ENCODE measurements at places on chromosomes 11 and 22.

- no peak for DNase-seq
Measured at GRCh38 chr11:119167933-119168332, 592 bp upstream of the NLRX1 start.

GRCh38 chr11:31902706-31903105, 91.6 kb upstream of the PAX6 start:
- no peak for DNase-seq

DNA sequence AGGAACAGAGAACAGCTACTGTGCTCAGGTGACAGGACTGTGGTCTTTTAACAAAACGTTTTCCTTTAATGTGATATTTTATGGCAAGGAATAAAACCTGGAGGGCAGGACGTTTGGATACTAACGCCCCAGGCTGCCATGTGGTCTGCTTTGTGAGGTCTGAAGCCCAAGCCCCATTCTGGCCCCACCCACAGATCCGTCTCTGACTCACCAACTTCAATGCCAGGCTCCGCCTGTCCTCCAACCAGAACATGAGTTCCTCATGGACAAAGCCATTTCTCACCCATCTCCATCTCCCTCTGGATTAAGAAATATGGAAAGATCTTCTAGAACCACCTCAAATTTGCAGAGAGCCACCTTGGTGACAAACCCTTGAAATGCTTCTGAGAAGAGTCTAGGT, 148.8 kb downstream of the CRYBB2 start:
- DNase-seq: peak; percentile 45

DNA sequence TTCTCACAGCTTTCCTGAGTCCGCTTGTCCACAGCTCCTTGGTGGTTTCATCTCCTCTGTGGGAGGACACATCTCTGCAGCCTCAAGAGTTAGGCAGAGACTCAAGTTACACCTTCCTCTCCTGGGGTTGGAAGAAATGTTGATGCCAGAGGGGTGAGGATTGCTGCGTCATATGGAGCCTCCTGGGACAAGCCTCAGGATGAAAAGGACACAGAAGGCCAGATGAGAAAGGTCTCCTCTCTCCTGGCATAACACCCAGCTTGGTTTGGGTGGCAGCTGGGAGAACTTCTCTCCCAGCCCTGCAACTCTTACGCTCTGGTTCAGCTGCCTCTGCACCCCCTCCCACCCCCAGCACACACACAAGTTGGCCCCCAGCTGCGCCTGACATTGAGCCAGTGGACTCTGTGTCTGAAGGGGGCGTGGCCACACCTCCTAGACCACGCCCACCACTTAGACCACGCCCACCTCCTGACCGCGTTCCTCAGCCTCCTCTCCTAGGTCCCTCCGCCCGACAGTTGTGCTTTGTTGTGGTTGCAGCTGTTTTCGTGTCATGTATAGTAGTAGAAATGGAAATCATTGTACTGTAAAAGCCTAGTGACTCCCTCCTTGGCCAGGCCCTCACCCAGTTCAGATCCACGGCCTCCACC, 11.7 kb downstream of the RASD2 start:
- peak; percentile 37 for DNase-seq

GRCh38 chr11:128496249-128496648, 91.1 kb downstream of the ETS1 start:
- DNase-seq: no peak

GRCh38 chr11:95501761-95502266, 270.8 kb upstream of the SESN3 start:
- DNase-seq: no peak

DNA sequence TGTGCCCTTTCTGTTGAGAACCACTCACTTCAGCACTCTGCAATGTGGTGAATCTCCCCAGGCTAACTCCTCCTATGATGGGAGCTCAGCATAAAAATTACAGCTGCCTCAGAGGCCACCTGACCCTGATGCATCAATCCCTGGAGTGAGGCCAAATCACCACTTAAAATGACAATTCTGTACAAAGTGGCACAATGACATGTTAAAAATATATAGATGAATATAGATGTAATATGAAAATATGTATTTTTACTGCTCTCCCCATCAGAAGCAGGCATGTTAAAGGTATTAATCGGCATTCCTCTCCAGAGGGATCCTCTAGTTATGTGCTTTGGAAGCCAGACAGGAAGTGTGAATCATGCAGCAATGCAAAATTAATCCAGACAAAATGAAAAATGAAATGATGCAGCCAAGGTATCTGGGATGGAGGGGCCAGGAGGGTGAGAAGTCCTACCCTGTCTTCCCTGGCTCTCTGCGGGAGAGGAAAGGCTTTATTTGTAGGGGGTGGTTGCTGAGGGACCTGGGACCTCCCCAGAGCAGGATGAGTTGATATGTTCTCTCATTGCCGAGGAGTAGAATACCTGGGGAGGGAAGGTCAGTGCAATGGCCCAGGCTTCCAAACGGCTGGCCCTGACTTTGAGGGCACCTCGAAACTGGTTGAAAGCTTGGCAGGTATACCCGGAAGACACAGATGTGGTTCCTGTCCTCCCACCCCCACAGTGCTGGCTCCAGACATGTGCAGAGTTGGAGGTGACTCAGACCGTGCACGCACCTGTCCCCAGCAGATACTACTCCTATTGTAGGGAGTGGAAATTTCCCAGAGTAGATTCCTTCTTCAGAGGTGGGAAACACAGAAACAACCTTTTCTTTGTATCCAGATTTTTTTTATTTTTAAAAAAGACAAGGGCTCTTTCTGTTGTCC, 347.9 kb upstream of the NCAM1 start:
- DNase-seq: peak; percentile 9

Measured in mesenchymal stem cell (in vitro differentiated cells and primary cell).